ENCODE measurements at places on chromosomes 16 and 17.

DNA sequence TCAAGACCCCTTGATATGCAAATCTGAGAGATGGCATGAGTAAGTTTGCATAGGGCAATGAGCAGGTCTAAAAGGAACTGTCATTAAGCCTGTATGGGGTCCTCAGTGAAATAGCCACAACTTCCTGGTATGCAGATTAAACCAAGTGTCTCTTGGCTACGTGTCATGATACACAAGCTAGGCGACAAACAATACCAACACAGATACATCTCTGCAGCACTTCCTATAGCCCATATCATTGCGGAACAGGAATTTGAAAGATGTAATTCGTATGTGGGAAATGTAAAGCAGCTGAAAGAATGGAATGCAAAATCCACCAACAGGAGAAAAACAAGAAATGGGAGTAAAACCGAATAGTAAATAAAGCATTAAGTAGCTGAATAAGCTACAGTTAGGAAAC, 12.9 kb downstream of the PRSS22 start:
- no peak for DNase-seq

GRCh38 chr16:61544165-61544564, 492.1 kb downstream of the CDH8 start:
- no peak for DNase-seq

DNA sequence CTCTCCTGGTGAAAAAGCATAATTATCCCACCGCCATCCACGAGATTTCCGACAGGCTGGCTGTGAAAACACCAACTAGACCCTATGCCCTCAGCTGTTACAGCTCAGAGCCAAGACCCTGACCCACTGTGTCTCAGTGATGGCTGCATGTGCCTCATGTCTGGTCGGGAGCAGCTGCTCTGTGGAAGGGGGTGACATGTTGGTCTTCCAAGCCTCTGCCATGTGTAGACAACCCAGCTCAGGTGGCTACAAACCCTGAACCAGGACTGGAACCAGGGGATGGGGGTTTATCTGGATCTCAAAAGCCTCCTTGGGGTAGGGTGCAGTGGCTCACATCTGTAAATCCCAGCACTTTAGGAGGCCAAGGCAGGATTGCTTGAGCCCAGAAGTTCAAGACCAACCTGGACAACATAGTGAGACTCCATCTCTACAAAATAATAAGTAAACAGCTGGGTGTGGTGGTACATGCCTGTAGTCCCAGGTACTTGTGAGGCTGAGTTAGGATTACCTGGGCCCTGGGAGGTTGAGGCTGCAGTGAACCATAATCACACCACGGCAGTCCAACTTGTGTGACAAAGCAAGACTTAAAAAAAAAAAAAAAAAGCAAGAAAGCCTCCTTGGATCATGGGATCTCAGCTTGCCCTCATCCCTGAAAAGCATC, 220.3 kb downstream of the CPPED1 start:
- no peak for DNase-seq

- no peak for DNase-seq
Observed at GRCh38 chr16:81554979-81555378, 110.4 kb downstream of the CMIP start.

DNA sequence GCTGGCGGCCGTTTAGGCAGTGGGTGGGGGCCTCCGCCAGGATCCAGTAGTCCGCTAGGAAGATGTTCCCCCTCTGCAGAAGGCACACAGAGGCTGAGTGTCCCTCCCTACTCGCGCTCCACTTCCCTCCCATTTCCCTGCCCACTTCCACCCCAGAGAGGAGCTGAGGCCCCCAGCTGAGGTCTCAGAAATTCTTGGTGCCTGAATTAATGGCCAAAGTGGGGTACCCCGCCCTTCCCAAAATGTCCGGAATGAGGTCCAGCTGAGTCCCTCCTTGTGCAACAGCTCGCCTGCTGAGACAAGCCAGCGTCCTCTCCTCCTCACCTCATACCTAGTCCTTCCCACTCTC, 7.9 kb downstream of the ALOXE3 start:
- DNase-seq = no peak

DNA sequence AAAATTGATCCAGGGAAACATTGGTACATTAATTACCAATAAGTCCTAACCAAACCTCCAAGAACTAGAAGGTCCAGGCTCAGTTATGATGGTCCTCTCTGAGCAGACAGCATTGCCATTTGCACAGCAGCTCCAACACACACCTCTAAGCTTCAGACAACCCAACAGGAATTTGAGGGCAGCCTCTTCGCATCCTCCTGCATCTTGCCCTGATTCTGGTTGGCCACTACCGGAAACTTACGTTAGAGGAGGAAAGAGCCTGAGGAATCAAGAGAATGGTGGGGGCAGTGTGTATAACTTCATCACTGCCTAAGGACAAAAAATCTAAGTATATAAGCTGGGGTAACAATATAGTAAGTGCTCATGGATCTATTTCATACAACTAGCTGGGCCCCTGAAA, 15.7 kb downstream of the FAM117A start:
- DNase-seq = no peak

DNA sequence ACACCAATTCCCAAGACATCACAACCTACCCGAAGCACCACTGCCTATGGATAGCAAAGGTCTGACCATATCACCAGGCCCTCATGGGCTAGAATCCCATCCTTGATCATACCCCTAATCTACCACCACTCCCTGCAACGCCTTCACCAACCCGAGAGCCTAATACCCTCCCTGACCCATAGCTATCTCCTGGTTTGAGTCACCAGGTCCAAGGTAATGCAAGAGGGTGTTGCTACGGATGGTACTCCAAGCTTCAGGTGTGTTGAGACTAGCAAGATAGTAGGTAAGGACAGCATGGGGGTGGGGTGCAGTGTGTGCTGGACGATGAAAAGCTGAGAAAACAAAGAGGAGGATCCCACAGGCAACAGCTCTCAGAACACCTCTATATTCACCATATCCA, 258.0 kb downstream of the ZFHX3 start:
- DNase-seq = no peak

DNA sequence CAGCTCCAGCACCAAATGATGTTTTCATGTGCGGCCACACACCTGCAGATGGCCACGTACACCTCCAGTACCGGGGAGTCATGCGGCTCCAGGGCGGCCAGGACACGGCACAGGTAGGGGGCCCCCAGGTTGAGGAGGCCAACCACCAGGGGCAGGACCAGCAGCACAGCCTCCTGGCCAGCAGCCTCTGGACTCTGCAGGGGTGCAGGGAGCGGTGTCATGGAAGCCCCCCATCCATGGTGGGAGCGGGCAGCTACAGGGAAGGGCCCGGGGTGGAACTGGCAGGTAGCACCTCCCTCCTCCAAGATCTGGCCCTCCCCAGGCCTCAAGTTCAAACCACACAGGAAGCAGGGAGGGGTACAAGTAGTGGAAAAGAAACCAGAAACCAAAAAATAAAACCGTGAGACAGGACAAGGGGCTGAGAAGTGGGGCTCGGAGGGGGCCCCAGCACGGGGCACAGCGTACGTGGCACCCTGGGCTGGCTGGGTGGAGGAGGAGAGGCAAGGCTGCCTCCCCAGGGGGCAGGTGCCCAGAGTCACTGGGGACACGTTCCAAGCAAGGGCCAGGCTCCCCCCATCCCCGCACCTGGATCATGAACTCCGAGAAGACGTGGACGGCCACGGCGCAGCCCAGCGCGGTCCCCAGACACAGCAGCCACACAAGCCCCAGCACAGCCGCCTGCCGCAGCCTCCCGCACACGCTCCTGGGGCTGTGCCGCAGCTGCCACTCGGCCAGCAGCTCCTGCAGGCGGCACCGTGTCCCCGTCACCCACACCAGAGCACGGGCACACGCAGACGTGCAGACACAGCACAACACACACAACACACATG, 7.4 kb downstream of the TMC6 start:
- no peak for DNase-seq

DNA sequence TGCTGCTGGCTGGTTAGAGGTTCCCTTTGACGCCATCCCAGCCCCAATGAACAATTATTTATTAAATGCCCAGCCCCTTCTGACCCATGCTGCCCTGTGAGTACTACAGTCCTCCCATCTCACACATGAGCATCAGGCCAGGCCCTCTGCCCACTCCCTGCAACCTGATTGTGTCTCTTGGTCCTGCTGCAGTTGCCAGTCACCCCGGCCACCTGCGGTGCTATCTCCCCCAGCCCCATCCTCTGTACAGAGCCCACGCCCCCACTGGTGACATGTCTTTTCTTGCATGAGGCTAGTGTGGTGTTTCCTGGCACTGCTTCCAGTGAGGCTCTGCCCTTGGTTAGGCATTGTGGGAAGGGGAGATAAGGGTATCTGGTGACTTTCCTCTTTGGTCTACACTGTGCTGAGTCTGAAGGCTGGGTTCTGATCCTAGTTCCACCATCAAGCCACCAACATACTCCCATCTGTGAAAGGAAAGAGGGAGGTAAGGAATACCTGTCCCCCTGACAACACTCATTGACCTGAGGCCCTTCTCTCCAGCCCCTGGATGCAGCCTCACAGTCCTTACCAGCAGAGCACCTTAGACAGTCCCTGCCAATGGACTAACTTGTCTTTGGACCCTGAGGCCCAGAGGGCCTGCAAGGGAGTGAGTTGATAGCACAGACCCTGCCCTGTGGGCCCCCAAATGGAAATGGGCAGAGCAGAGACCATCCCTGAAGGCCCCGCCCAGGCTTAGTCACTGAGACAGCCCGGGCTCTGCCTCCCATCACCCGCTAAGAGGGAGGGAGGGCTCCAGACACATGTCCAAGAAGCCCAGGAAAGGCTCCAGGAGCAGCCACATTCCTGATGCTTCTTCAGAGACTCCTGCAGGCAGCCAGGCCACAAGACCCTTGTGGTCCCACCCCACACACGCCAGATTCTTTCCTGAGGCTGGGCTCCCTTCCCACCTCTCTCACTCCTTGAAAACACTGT, 11.3 kb downstream of the CX3CL1 start:
- DNase-seq = no peak

GRCh38 chr16:81542609-81543570, 98.3 kb downstream of the CMIP start:
- no peak for DNase-seq

DNA sequence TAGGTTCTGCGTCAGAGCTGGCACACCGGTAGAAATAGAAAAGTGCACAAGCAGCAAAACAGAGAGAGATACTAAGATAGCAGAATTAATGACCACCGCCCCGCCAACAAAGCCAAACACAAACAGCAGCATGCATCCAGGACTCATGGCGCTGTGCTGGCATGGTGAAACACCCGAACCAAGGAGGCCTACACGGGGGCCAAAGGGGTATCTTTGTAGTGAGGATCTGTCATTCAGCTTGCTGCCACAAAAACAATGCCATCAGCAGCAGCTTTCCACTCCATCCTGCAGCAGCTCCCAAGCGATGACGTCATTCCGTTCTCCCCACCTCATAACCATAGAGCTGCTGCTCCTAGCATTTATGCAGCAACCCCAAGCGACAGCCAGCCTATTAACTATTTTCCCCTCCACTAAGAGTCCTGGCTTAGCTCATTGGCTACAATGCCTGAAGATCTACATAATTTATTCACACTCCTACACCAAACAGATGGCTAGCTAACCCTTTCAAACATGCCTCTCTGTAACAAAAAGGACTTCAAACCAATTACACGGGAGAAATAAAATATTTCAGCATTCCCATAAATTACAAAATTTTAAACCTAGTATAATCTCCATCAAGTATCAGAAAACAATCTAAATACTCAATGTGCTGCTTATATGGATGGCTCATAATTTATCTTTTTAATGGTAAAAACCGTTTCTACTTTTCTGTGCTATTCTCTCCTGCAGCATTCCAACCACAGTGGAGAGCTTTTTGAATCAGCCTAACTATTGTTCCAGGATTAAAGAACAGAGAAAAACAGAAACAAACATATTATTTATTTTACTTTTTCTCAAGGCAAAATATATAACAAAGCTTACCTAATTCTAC, 73.9 kb downstream of the SPAG9 start:
- DNase-seq = peak; percentile 95

GRCh38 chr17:40791787-40792436, 7.8 kb downstream of the KRT28 start:
- no peak for DNase-seq

- DNase-seq = no peak
Observed at GRCh38 chr16:50666658-50667496, 14.2 kb downstream of the SNX20 start.

- no peak for DNase-seq
Observed at GRCh38 chr17:1110862-1111598, 68.8 kb downstream of the ABR start.

- no peak for DNase-seq
Observed at GRCh38 chr17:40322358-40323315, 13.7 kb downstream of the RARA start.

DNA sequence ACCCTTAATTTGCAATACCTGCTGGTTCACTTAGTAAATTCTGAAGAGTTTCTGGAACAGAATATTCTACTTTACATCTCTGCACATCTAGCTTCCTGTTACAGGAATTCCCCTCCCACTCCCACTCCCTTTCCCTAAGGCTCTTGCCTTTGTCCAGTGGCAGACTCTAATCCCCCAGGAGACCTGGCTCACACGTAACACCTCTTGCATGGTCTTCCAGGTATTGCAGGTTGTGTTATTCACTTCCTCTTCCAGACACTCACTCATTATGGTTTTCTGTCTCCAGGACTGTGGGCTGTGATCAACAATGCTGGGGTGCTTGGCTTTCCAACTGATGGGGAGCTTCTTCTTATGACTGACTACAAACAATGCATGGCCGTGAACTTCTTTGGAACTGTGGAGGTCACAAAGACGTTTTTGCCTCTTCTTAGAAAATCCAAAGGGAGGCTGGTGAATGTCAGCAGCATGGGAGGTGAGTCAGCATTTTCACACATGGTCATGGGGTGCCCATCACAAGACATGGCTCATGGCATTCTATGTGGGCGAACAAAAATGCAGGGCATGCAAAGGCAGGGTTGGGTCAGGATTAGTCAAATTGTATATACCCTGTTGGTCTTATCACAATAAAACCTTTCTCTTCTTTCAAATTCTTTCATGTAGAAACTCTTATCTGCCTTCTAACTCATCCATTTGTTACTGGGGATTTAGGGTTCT, 35.8 kb downstream of the HSD17B2 start:
- no peak for DNase-seq

GRCh38 chr17:56110463-56111135, 42.7 kb upstream of the ANKFN1 start:
- DNase-seq = no peak

DNA sequence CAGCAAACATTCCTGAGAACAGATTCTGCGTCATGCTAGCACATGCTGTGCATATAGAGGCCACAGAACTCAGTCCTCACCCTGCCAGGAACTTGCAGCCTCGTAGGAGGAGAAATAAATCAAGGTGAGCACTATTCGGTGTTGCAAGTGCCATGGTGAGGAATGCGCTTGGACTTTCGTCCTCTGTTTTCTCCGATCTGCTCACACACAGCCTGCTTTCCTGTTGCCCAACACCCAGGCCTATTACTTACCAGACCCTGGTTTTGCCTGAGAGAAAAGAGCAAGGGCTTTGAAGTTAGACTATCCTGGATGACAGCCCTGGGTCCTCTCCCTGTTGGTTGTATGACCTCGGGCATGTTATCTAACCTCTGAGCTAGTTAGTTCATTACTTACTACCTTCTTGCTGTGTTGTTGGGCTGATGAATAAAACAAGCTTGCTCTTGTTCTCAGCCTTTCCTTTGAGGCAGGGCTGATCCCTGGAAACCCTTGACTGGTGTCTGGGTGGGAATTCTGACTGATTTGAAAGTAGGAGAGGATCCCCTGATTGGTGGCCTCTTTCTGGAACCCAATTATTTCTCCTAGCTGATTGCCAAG, 2.9 kb downstream of the ACSF2 start:
- no peak for DNase-seq

GRCh38 chr16:81238296-81239011, at the start of gene BCO1:
Gene BCO1 (plus strand): TSS chr16:81238689. CDS start chr16:81238909, 220 bp downstream.
- no peak for DNase-seq

GRCh38 chr16:648071-648780, 939 bp upstream of the WDR90 start:
- no peak for DNase-seq

GRCh38 chr17:73827627-73828291, 183.5 kb upstream of the SDK2 start:
- DNase-seq = no peak
